Activated T-cell treated with anti-CD3 and anti-CD28 coated beads for 4 hours (primary cell): ENCODE measurements at places on chromosomes 1 and 21.

- no peak for DNase-seq
These were observed 70.7 kb downstream of the RUNX3 start for GRCh38 chr1:24859063-24860010.

DNA sequence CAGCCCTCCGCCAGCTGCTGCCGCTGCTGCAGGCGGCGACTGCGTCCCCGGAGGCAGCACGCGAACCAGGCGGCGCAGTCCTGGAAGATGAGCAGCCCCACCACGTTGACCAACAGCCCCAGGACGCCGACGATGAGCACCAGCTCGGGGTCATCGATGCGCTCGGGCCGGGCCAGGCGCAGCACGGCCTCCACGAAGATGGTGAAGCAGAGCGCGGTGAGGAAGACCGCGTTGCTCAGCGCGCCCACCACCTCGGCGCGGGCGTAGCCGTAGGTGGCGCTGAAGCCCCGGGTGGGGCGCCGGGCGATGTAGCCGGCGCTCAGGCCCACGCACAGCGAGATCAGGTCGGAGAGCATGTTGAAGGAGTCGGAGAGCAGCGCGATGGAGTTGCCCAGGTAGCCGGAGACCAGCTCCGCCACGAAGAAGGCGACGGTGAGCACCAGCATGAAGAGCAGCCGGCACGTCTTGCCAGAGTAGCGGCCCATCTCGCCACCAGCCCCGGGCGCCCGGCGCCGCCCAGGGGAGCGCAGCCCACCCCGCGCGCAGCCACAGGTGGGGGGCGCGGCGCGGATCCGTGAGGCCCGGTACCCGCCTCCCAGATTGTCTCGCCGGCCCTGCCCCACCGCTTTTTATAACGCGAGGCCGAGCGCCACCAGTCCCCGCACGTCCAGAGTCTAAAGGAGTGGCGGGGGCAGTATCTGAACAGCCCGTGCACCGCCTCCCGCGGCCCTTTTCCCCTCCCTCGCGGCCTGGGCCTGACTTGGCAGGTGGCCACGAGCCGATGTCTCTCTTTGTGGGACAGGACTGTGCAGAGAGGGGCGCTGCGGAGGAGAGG lies at the start of gene SLC30A10:
SLC30A10 (minus strand) TSS at position 602 of the 835 bp plus-strand sequence; CDS start at position 485, 117 bp downstream.
- no peak for DNase-seq

GRCh38 chr21:38228537-38228936 lies 28.3 kb upstream of the KCNJ15 start:
- DNase-seq = no peak

DNA sequence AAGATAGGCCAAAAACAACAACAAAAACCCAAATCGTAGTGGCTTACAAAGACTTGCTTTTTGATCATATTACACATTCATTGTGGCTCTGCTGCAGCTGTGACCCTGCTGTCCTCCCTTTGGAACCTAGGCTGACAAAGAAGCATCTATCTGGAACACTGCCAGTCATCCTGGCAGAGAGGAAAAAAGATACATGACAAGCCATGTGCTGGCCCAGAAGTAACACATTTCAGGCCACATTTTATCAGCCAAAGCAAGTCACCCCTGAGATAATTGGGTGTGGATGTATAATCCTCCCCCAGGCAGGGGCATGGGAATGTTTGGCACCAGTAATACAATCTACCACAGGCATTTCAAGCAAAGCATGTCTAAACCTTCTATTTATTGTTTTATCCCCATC lies 37.2 kb upstream of the AGO1 start:
- no peak for DNase-seq

GRCh38 chr1:58803858-58804257 lies 20.0 kb upstream of the JUN start:
- no peak for DNase-seq

DNA sequence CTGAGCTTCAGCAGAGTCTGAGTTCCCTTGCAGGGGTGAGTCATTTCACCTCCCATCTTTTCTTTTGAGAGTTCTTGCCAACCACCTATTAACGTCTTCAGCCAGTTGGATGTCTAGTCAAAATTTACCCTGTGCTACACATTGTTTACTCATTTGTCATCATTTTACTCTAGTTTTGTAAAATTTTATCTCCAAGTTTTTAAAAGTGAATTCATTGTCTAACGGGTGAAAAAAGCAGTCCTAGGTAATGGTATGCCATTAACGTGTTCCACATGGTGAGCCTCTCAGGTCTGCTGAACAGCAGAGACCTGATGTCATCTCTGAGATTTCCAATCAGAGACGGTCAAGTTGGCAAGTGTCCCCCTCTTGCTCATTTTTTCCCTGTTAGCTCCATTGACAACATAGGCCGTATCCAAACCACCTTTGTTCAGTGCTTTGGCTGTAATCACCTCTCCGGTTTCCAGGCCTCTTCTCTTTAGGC lies 85.4 kb downstream of the TBX15 start:
- DNase-seq = no peak

DNA sequence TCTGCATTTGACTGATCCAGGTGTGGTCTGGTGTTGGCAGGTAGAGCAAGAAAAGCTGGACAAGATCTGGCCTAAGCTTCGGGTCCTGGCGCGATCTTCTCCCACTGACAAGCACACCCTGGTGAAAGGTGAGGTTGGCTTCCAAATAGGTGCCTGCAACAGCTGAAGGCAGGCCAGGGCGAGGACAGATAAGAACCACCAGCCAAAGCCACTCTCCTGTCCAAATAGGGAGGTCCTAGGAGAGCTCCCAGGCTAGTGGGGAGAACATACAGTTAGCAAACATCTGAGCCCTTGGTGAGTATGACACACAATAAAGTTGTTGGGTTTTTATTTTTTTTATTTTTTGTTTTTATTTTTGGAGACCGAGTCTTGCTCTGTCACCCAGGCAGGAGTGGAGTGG lies 51.9 kb upstream of the LAX1 start:
- DNase-seq = no peak

DNA sequence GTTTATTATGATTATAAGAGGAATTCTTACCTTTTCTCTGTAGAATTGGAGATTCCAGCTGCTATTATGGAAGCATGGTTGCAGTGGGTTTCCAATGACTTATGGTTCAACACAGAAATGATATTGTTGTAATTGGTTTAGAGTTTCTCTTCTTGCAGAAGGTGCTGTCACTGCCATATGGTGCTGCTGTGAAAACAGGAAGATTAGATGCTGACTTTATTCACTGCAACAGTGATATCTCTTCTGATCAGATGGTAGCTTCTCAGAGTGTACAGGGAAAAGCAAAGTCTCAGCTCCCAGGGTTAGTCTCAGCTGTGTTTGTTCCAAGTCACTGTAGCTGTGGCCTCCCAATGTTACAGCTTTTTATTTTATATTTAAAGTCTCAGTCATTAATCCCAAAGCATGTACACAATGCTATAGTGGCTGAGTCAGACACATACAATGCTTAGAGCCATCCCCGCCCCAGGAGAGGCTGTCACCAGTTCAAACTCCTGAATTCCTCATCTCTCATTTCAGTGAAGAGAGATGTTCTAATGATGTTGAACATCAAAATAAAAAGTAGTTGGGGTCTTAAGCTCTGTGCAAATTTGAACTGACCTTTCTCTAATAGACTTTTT lies 42.7 kb upstream of the RGS2 start:
- DNase-seq = no peak

GRCh38 chr21:36075171-36075570 lies 5.3 kb downstream of the CBR1 start:
- no peak for DNase-seq

- no peak for DNase-seq
These were observed 102.5 kb downstream of the TRABD2B start for GRCh38 chr1:47894410-47895278.

GRCh38 chr1:227092069-227092468 lies 152.0 kb downstream of the COQ8A start:
- no peak for DNase-seq

GRCh38 chr21:15564907-15565306 lies 164.9 kb upstream of the USP25 start:
- DNase-seq = no peak

GRCh38 chr1:118944133-118944532 lies 44.0 kb downstream of the TBX15 start:
- DNase-seq = no peak

GRCh38 chr1:246160905-246161304 lies 346.2 kb downstream of the SMYD3 start:
- DNase-seq = no peak

DNA sequence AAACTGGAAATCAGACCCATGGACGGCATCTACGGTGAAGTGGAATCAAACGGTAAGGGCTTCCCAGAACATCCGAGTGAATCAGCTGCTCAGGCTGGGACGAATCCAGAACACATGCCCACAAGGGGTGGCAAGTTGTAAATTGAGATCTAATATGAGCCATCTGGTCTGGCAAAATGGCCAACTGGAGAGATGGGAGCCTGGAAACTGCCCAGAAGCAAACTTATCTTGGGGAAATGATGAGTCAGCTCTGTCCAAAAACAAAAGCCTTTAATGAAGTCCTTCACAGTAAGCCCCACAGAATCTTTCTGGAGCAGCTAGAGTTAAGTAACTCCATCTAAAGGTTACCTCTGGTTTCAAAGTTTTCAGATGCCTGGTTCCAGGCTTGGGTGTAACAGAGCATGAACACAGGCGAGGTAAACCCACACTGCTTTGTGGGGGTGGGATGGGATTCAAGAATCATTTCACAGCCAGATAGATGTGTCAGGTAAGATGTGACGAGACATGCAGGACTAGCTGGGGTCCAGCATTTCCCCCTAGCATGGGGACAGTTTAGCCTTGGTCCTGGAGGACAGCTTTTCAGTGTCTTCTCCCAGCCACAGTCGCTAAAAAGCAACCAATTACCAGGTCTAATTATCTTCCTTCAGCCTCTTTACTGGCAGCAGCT lies 10.5 kb upstream of the SRP9 start:
- DNase-seq = no peak

DNA sequence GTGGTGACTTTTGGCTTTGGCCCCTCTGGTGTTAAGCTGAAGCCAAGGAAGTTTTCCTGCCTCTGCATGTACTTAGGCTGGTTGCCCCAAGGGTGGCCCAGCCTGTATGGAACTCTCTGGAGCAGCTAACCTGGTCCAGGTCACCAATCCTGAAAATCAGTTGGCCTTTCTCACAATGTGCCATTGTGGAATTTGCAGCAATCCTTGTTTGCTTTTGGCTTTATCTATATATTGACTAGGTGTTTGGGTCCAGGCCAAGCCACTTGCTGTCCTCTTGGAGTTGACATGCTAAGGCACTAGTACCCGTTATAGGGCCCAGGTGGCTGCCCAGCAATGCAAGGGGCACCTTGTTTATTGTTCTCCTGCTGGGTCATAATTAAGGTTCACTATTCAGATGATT lies 124.6 kb downstream of the CAMTA1 start:
- no peak for DNase-seq

- no peak for DNase-seq
These were observed 6.1 kb downstream of the GPSM2 start for GRCh38 chr1:108882837-108883236.

DNA sequence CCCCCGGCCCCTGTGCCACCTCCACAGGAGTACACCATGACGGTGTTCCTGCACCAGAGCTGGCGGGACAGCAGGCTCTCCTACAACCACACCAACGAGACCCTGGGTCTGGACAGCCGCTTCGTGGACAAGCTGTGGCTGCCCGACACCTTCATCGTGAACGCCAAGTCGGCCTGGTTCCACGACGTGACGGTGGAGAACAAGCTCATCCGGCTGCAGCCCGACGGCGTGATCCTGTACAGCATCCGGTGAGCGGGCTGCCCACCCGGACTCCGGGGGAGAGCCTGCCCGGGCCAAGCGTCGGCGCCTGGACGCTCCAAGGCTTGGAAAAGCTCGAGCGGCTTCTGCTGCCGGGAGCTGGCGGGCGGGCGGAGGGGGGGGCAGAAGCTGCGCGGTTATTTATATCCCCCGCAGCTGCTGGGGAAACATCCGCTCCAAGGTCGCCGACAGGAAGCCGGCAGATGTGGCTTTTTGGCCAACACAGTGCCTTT lies 6.4 kb downstream of the GABRD start:
- DNase-seq = no peak

GRCh38 chr1:63902844-63903589 lies 129.2 kb downstream of the ROR1 start:
- DNase-seq = no peak

GRCh38 chr1:108097018-108097417 lies 103.1 kb downstream of the SLC25A24 start:
- no peak for DNase-seq

- no peak for DNase-seq
These were observed 18.6 kb downstream of the OVAAL start for GRCh38 chr1:180577361-180577760.

DNA sequence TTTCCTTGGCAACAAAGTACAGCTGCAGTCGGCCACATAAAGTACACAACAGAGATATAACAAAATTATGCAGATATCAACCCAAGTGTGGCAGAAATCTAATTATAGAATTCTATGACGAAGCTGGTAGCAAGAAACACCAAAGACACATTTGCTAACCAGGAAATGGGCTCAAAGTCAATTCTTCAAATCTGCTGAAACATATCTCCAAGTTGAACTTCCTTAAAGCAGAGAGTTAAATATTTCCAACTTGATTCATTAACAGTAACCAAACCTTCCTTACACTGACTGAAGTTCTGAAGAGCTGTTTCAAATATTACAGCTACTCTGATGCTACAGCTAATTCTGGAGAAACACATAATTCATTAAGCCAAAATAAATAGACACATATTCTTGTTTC lies 67.6 kb upstream of the SDC3 start:
- no peak for DNase-seq

DNA sequence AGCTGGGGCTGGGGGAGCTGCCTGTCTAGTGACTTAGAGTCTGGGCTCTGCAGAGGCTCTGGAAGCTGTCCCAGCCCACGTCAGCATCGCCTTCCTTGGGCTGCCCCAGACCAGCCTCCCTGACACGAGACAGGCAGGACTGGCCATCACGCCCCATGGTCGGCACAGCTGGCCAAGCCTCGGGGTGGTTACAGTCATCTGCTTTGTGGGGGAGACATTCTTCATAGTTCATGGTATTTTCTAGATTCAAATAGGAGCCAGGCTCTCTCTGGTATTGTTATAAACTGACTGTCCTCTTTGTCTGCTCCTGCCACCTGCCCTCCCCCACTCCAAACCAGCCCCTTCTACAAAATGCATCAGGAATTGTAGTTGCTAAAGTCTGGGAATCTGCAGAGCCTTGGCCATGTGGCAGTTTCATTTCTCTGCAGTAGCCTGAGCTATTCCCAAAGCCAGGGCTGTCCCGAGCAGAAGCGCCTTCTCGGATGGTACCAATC lies 29.4 kb downstream of the OLFML2B start:
- DNase-seq = no peak

DNA sequence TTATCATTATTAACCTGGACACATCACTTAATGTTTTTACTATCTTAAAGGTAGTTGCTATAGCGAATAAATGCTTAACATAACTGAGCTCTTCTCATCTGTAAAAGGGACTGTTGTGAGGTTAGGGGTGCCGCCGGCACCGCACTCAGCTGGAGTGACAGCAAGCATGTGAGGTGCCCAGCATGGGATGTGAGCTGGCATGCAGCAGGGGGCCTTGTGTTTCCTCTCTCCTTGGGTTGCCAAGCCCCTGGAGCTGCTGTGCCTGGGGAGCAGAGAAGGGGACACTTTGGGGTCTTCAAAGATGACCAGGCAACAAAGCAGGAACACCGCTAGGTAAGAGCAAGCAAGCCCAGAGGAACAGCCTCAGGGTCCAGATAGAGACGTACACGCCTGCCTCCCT lies 2.1 kb upstream of the ZC3H12A start:
- DNase-seq = no peak

- no peak for DNase-seq
These were observed 323.7 kb downstream of the PLPP3 start for GRCh38 chr1:56255516-56256152.
